CD4-positive, alpha-beta T cell treated with Interleukin-6 for 4 hours (primary cell): ENCODE measurements at places on chromosomes 13 and 19.

DNA sequence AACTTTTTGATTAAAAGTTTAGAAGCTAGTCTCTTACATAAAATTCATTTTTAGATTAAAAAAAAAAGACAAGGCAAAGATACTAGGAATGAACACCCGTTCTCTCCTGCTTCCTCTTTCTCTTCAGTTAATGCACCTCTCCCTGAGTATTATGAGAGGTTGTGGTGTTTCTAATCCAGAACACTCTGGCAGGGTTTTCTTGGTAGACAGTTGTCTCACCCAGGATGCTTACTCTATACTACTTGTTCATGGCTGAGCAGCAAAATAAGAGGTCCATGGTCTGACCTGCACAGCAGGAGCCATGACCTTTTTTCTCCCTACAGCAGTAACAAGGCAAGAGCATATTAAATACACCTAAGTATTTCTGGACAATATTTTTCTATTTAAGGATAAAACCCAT, 62.0 kb downstream of the MICU2 start:
- DNase-seq, result no peak

GRCh38 chr13:27020415-27020814, 151.2 kb downstream of the USP12 start:
- no peak for DNase-seq

GRCh38 chr13:27170516-27171243, 931 bp downstream of the USP12 start:
- peak; percentile 26 for DNase-seq

GRCh38 chr13:98443329-98443728, 133.6 kb downstream of the STK24 start:
- DNase-seq, result no peak

- DNase-seq, result no peak
Measured at GRCh38 chr13:39481491-39481890, 121.5 kb downstream of the LHFPL6 start.

DNA sequence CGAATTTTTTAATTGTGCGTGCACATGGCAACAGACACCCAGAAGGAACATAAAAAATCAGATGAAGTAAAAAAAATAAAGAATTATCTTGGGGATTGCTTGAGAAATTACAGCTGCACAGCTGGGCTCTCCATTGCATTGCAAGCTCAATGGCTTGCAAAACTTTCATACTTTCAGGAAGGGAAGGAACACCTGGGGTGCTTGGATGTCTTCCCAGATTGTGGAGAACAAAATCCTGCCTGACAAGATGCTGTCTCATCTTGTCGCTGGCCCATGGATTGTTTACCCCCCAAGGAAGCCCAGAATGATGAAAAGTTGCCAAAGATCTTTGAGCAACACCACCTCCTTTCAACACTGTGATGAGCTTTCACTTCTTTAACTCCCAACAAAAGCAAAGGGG, 11.0 kb upstream of the CASP14 start:
- DNase-seq, result no peak

DNA sequence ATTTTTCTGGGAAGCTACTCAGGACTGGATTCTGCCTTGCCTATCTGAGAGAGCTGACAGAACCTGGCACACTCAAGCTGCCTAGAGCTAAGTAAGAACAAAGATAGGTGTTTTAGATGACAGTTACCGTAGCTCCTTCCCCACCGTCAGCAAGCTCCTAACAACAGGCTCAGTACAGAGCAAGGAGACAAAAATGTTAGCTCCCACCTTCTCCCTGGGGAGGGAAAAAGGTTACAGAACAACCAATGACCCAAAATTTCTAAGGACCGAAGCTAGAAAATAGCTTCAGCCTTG, 1058.2 kb upstream of the PCDH20 start:
- no peak for DNase-seq

- DNase-seq, result no peak
Measured at GRCh38 chr13:41122838-41123237, 9.8 kb downstream of the KBTBD6 start.

DNA sequence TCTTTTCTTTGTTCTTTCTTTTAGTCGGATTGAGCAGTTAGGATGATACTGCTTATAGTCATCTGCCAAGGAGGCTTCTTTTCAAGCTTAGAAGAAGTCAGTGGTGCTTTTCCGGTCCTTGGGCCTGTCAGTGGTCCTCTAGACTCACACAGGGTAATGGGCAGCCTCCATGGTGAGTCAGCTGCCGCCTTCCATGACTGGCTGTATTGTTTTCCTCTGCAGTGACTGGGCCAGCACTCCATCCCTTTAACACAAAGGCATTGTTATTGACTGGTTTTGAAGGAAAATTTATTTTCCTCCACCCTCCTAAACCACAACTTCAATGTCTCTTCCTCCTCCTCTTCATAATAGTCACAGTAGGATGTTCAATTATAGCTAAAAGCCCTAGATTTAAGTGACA, 47.1 kb upstream of the CNMD start:
- no peak for DNase-seq

DNA sequence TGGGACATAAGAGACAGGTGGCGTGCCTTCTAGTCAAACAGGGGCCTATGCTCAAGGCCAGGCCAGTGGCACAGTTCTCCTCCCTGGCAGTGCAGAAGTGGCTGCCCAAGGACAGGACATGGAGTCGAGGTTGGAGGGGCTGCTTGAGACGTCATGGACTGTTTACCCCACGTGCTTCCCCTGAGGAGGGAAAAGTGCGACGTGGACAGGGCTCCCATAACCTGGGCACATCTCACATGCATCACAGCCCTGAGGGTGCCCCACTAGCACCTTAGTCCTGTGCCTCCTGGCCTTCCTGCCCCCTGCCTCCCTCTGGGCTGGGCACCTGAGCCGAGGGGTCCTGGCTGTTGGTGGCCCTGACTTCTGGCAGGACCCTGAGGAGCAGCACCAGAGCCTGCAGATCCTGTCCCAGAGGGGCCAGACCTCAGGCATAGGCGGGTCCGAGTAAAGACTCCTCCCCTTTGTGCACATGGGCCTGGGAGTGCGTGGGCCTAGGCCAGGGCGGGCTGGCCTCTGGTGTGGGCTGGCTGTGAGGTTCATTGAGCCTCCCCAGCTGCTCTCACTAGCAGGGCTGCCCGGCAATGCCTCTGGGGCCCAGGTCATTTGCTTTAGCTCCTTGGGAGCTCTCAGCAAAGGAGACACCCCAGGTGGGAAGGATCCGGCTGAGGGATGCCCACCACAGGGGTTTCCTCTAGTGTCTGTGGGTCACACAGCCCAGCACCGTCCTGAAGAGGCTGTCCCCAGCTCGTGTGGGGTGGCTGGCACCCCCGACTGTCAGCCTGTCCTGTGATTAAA, 65.7 kb downstream of the CEBPG start:
- no peak for DNase-seq

- peak; percentile 46 for DNase-seq
Measured at GRCh38 chr19:43779820-43780219, 953 bp downstream of the KCNN4 start.

GRCh38 chr13:76048675-76049375, 412.7 kb downstream of the LMO7 start:
- DNase-seq, result no peak

- DNase-seq, result no peak
Measured at GRCh38 chr19:47135156-47135555, 4.5 kb downstream of the SAE1 start.

- DNase-seq, result no peak
Measured at GRCh38 chr13:91135376-91135775, 212.1 kb upstream of the MIR17HG start.

DNA sequence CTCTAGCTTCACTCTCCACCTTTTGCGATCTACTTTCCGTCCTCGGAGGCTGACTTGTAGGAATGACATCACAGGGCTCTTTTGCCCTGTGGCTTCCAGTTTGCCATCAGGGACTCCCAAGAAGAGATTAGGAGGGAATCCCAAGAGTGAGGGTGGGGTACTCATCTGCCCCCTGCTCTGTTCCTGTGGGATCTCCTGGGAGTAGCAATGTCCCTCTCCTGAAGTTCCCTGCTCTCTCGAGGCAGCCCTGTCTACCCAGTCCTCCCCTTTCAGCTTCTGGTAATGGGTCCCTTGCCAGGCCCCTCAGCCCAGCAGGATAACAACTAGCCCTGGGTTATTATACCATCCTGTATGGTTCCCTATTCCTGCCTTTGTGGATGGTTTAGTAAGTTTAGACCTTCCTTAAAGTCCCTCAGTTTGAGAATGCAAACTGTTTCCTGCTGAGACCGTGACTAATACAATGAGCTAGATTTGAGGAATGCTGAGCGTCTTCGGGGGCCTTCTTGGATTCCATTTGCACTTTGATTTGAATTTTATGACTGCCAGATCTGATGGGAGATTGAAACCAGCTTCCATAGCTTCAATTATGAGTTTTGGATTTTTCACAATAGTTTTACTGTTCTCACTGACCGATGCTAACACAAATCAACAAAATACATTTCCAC, 73.7 kb upstream of the IPO5 start:
- DNase-seq, result no peak

GRCh38 chr13:52838433-52839107, 9.9 kb downstream of the PCDH8 start:
- DNase-seq, result no peak

DNA sequence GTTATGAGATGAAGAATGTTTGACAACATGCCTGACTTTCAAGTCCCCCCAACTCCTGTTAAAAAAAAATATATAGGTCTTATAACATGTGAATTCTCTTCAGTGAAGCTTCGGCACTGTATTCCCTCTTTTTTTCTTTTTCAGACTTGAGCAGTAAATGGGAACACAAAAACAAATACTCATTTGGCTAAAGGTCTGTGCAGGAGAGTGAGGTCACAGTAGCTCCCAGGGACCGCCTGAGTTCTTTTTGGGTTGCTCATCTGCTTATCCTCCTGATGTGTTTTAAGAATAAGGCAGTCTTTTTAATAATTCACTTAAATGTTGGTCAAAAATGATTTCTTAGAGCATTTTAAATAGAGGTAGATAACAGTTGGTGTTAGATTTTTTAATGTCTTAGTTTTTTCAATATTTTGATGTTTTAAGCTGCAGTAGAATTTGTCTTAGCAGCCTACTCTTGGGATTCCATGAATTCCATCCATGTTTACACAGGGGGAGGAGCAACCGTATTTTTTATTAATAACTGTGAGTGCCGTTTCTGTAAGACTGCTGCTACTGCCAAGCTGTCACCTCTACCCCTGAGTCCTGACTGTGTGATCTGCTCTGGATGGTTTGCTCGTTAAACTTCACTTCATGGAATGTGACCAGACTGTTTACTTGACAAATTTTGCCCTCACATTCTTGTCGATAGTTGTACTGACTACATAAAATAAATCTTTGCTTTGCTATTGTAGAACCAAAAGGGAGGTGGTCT, 14.9 kb downstream of the HNRNPM start:
- no peak for DNase-seq

GRCh38 chr13:101308247-101309013, 107.9 kb downstream of the NALCN start:
- no peak for DNase-seq

GRCh38 chr13:47673009-47673850, 327.8 kb downstream of the SUCLA2 start:
- no peak for DNase-seq

DNA sequence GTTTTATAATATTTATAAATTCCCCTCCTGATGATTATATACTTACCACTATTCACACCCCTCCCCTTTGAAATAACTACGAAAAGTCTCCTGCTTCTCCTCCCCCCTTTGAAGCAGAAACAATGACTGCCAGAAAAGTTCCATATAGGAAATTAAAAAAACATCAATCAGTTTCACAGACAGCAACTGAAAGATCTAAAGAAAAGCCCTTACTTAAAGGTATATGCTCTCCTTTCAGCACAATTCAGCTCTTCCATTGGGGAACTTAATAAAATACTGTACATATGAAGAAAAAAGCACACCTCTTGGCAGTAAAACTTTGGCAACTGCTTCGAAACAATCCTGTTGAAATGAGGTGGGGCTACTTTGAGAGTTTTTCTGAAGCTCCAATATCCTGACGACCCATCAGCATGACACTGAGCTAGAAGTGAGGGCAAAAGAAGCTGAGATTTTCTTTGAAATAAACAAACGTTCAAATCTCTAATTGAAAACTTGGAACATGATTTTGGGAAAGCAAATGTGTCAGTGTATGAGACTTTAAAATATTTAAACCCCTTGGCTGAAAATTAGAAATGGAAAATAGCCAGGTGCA, 147.6 kb upstream of the RXFP2 start:
- no peak for DNase-seq

- no peak for DNase-seq
Measured at GRCh38 chr19:55473225-55474012, 3.0 kb upstream of the ZNF628 start.

DNA sequence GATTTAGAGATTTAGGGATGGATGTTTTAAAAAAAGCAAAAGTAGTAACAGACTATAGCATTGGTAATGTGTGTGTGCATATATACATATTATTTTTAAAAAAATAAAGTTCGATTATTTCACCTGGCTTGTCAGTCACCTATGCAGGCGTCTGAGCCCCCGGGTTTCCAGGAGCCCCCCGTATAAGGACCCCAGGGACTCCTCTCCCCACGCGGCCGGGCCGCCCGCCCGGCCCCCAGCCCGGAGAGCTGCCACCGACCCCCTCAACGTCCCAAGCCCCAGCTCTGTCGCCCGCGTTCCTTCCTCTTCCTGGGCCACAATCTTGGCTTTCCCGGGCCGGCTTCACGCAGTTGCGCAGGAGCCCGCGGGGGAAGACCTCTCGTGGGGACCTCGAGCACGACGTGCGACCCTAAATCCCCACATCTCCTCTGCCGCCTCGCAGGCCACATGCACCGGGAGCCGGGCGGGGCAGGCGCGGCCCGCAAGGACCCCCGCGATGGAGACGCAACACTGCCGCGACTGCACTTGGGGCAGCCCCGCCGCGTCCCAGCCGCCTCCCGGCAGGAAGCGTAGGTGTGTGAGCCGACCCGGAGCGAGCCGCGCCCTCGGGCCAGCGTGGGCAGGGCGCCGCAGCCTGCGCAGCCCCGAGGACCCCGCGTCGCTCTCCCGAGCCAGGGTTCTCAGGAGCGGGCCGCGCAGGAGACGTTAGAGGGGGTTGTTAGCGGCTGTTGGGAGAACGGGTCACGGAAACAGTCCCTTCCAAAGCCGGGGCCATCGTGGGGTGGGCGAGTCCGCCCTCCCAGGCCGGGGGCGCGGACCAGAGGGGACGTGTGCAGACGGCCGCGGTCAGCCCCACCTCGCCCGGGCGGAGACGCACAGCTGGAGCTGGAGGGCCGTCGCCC, 840 bp upstream of the CCNA1 start:
- DNase-seq, result no peak

DNA sequence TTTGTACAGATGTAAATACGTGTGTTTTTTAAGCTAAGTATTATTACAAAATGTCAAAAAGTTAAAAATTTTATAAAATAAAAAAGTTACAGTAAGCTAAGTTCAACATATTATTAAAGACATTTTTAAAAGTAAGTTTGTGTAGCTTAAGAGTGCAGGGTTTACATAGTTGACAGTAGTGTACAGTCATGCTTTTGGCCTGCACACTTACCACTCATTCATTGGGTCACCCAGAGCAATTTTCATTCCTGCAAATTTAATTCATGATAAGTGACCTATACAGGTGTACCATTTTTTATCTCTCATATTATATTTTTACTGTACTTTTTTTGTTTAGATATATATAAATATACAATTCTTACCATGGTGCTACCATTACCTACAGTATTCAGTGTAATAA, 769.9 kb upstream of the SLITRK6 start:
- no peak for DNase-seq

DNA sequence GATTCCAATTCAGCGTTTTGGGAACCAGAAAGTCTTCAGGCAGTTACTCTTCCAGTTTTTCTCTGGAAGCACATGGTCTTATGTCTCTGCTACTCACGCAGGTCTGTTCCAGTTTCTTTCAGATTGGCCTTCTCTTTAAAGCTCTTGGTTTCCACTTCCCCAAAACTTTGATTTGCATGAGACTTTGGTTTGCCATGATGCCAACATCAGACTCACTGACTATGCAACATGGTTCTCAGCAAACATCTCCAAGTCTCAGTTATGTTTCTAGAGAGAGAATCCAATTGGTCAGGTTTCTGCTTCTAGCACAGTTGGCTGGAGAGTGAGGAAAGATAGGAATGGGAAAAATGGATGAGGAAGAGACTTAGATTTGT, 3.1 kb downstream of the AKAP11 start:
- no peak for DNase-seq
